ENCODE measurements at places on chromosomes 7 and 10.

- no peak for DNase-seq
Observed at GRCh38 chr10:114135476-114135875, 38.5 kb downstream of the CCDC186 start.

GRCh38 chr10:46787321-46787615 is 124.0 kb upstream of the PTPN20 start:
- peak; percentile 20 for DNase-seq

DNA sequence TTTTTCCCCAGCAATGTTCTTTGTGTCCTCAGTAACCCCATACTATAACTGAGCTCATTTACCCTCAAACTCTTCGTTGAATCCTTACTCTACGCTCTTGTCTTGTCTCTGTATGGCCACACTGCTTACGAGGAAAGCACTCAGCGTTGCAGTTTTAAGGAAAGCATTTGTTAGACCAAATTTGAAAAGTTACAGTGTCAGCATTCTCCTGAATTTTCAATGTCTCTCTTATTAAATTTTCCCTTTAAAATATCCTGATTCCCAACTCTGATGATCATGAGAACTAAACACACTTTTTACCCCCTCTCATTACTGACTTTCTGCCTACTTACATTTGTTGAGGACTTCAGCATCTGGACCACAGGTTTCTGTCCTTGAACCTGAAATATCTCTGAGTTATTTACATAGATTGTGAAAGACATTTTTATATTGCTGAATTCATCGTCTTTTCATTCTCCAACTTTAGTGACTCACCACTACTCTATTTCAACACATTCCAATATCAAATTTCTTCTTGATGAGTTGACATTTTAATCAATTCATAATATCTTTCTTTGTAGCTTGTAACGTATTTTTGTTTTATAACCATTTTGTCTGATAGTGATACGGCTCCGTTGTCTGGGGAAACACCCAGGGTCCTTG is 19.8 kb upstream of the VWDE start:
- peak; percentile 80 for DNase-seq

- peak; percentile 74 for DNase-seq
Observed at GRCh38 chr7:73703757-73704639, 15.5 kb downstream of the STX1A start.

DNA sequence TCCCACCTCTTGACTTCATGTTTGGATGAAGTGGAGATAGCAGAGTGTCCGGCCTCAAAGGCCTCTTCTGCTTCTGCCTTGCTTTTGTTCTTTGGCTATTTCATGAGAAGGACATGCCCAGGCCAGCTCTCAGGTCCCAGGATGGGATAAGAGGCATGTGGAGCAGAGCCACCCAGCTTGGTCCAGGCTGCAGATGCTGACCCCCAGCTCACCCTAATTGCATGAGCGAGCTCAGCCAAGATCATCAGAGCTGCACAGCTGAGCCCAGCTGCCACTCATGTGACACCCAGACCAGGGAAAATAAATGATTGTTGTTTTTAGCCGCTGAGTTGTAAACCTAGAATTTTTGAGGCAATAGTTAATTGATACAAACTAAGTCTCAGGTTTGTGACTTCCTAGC is 230.0 kb downstream of the PHF14 start:
- no peak for DNase-seq

DNA sequence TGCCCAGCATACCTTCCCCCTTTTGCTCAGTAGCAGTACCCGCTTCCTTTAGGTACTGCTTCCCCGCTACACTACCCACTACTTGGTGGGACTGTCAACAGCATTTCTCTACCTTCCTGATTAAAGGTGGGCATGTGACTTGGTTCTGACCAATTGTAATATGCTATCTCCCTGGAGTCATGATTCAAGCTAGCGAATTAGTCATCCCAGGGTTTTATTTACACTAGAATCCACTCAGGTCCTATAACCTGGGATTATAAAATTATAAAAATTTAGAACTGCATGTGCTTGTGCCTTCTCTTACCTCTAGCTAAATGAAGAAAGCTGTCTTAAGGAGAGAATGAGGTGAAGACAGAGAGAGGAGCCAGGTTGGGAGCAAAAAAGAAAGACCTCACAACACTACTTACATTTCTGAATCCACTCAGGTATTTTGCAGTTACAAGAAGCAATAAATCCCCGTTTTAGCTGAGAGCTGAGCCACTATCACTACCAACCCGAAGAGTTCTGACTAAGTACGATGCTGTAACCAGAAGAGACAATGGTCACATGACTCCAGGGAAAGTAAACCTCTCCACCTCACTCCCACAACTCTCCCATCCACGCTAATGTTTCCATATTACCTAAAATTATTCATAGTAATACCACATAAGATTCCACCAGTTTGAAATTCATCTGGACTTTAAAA is 9.7 kb downstream of the GBX1 start:
- no peak for DNase-seq

DNA sequence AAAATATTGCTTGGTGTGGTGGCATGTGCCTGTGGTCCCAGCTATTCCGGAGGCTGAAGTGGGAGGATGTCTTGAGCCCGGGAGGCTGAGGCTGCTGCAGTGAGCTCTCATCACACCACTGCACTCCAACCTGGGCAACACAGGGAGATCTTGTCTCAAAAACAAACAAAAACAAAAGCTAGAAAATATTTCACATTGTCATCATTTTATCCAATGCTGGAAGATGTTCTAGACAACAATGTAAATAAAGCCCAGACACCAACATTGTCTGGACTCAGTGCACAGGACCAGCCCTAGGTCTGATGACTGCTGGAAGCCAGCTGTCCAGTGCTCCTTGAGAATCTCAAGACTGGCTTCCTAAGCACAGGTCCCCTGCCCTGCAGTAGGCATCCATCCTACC is 13.5 kb downstream of the SEPHS1 start:
- DNase-seq: no peak

DNA sequence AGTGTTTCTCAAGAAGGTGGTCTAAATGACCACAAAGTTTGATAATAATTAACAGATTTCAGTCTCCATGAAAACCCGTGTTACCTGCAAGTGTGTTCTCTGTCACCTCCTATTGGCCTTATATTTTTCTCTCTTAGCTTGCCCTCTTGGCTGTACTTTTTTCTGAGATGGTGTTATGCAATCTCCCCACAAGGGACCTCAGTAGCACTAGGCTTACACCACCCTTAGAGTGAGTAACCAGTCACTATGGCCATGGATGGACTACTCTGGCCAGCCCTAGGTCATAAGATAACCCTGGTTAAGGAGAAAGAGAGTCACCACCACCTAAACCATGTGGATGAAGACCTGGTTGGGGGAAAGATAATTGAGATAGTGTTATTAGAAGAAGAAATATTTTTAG is 76.8 kb downstream of the NPSR1 start:
- DNase-seq: no peak

GRCh38 chr10:90845726-90846125 is 12.1 kb downstream of the HTR7 start:
- no peak for DNase-seq

- no peak for DNase-seq
Observed at GRCh38 chr7:97346349-97346748, 228.9 kb downstream of the SDHAF3 start.

DNA sequence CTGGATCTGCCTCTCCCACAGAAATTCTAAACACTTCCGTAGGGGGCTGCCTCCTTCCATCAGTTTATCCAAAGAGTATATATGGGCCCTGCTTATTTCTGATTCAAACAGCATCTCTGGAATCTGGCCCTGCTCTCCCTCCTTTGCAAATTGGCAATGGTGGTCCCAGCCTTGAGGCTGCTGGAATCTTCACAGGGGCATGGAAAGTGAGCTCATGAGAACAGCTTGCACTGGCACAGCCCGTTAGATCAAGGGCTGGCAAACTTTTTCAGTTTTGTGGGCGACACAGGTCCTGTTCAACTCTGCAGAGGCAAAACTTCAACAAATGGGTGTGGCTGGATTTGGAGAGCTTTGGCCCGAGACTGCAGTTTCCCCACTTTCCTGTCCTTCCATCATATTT is 526.9 kb downstream of the KCNMA1 start:
- no peak for DNase-seq

DNA sequence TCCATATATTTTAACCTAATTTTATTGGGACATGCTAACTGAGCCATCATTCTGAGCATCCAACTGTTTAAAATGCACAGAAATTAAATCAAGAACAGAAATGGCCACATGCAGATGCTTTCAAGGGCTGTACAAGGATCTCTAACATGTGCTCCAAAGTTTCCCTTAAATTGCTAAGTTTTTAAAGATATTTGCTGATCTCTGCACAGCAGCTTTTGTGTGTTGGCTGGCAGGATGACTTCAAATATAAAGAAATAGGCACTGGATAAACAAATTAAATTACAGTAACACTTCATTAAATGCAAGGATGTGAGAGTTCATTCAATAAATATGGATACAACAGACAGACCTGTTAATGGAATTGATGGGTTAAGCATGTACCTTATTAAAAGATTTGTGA is 148.0 kb upstream of the MEOX2 start:
- no peak for DNase-seq

DNA sequence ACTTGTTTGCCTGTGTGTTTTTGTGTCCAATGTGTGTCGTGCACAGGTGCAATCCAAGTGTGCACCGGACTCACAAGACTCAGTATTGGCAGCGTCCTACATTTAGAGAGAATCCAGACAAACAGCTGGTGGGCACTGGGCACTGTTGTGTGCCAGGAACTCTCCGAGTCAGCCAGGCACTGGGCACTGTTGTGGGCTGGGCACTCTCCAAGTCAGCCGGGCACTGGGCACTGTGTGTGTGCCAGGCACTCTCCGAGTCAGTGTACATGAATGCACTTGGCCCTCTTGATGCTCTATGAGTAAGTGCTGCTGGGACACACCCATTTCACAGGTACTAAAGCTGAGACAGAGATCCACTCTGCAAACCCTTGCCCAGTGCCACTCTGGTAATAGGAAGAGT is 303.5 kb downstream of the PTPRN2 start:
- DNase-seq: no peak

GRCh38 chr10:116826803-116827202 is 22.5 kb upstream of the ENO4 start:
- peak; percentile 87 for DNase-seq

GRCh38 chr7:26292768-26293560 is 1.3 kb downstream of the SNX10 start:
- no peak for DNase-seq

DNA sequence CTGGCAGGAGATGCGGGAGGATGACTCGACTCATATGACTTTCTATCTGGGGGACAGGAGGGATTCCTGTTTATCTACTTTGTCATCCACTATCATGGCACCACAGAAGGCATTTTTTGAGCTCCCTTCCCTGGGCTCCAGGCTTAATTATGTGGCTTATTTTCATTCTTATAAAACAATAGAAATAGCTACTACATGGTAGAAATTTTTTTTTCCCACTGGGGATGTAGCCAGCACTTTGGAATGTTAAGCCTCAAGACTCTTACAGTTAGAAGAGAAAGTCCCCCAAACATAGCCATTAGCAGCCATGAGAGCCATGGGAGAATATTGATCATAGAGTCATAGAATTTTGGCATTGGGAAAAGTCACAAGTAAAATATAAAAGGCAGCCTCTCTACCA is 14.6 kb upstream of the FAM180A start:
- DNase-seq: peak; percentile 75

- DNase-seq: peak; percentile 8
Observed at GRCh38 chr7:67267914-67268313, 271.3 kb downstream of the TYW1 start.

GRCh38 chr7:130148561-130148960 is 56.6 kb downstream of the TMEM209 start:
- DNase-seq: no peak
